Camera-type eye (tissue), 1 donor: ENCODE measurements at places on chromosomes 2 and 18. TPM values are rescaled to one million over a fixed set of nuclear protein-coding genes. Genes with fewer than 3 reads are reported as not detected.

The ADRA2B gene
- total RNA-seq: 1.9 TPM

The CDH2 gene
- total RNA-seq: 225 TPM

The UGT1A6 gene
- 0.55 TPM for total RNA-seq

The IL37 gene
- total RNA-seq: not detected

The DLGAP1 gene
- 25.9 TPM for total RNA-seq

The TMEM37 gene
- 5.1 TPM for total RNA-seq

The THSD7B gene
- total RNA-seq: 30.6 TPM

The TMEM127 gene
- 23.3 TPM for total RNA-seq

The C2orf80 gene
- total RNA-seq: not detected

The ACADL gene
- total RNA-seq: 3.7 TPM

The CNNM3 gene
- 27.4 TPM for total RNA-seq

The REG1B gene
- total RNA-seq: not detected

The WDR43 gene
- 51.7 TPM for total RNA-seq

The KIAA2012 gene
- total RNA-seq: not detected

The SLC66A3 gene
- total RNA-seq: 18.6 TPM

The GCG gene
- 0.99 TPM for total RNA-seq

The CHRND gene
- total RNA-seq: 3.9 TPM

The CXCR1 gene
- 0.33 TPM for total RNA-seq

The ASB18 gene
- not detected for total RNA-seq

The BOLL gene
- 0.27 TPM for total RNA-seq

The TACR1 gene
- total RNA-seq: 1.4 TPM

The RGPD4 gene
- 2.2 TPM for total RNA-seq

The TWIST2 gene
- total RNA-seq: 12.3 TPM

The ATP6V1B1 gene
- 24.9 TPM for total RNA-seq

The TDRD15 gene
- total RNA-seq: not detected

The MAP2 gene
- total RNA-seq: 267 TPM

The RNF138 gene
- 30.7 TPM for total RNA-seq

The TEKT4 gene
- 0.22 TPM for total RNA-seq

The VWA3B gene
- total RNA-seq: not detected

The CIAO1 gene
- total RNA-seq: 106 TPM

The TP53I3 gene
- total RNA-seq: 40.7 TPM

The DIPK1C gene
- total RNA-seq: 25.5 TPM

The DCDC2C gene
- 1.6 TPM for total RNA-seq

The RAX gene
- 111 TPM for total RNA-seq
